ENCODE measurements at places on chromosomes 6 and 20.

DNA sequence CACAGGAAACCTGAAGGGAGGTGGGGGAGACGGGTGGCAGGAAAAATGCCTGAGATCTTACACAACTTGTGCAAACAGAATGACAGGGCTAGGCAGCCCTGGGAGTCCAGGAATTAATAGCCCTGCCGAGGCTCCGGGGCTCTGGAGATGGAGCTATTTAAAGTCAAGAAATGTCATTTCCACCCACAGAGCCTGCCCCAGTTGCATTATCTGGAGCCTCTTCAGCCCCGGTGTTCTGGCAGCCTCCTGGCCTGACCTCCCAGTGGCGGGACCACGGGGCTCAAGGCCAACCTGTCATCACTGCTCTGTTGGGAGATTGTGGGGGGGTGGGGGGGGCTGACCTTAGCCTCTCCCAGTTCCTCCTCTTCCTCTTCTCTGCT lies 28.5 kb upstream of the SCUBE3 start:
- DNase-seq: no peak

DNA sequence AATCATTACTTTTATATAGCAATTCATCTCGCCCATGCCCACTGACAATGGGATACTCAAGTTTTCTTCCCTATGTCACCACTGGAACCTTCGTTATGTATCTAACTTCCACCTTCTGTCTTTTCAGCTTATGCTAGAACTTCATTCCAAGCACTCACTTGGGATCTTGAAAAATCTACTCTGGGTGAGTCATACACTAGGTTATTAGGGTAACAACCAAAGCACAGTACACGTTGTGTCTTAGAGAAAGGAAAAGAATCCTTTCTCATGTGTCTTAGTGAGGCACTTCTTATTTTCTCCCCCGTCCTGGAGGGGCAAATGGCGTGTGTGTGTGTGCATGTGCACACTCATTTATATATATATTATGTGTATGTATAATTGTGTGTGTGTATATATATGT lies 18.3 kb upstream of the FAM162B start:
- no peak for DNase-seq

- DNase-seq: no peak
These were observed 233.2 kb upstream of the SYNDIG1 start for GRCh38 chr20:24236201-24236600.

DNA sequence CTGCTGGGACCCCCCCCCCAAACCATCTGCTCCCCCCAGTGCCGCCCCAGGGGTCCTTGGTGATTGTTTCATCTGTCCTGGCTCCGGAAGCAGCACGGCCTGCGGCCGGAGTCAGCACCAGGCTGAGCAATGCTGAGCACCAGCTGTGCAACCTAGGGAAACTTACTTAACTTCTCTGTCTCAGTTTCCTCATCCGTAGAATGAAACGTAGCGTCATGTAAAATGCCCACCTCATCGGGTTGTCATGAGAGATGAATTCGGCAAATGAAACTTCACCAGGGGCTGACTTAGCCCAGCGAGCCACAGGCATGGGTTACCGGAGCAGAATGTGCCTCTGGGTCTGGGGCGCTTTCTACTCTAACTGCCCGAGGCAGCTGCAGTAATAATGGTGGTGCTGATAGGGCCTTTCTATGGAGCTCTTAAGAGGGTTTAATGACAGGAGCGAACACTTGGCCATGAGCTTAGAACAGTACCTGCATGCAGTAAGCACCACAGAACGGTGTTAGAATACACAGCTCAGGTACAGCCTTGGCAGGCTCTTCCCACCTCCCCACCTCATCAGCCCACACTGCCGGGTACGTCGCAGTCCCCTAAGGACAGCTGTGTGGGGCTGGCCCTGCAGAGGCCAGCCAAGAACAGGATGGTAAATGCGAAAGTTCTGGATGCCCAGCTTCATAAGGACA lies 1.7 kb downstream of the THBS2 start:
- no peak for DNase-seq

DNA sequence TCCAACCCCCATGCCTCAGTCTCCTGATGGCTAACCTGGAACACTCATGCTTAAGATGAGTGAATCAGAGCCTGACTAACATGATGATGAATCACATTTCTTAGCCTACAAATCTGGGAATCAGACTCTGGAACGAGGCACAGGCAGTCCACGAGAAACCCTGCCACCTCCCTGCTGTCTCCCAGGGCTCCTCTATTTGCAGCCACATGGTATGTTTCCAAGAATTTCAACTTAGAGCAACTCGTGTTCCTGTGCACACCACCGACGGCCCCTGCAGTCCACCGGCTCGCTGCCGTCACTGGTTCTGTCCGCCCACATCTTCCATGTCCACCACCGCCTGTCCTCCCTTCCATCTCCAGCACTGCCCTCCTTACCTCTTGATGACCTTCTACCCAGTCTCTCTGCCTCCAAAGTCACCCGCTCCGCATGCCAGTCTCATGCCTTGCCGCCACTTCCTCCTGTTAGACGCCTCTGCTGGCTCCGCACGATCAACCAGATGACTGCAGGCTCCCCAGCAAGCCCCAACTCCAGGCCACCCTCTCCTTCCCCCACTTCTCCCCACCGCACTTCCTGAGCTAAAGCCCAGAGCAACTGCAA lies 87.6 kb downstream of the AGPAT4 start:
- no peak for DNase-seq

GRCh38 chr6:139917951-139918630 lies 543.6 kb upstream of the CITED2 start:
- DNase-seq: no peak

- no peak for DNase-seq
These were observed 157.9 kb upstream of the STXBP5 start for GRCh38 chr6:147046141-147046877.

- no peak for DNase-seq
These were observed 7.1 kb downstream of the MAP3K5 start for GRCh38 chr6:136784910-136785746.

- no peak for DNase-seq
These were observed 75.0 kb downstream of the CEP57L1 start for GRCh38 chr6:109170333-109170732.

DNA sequence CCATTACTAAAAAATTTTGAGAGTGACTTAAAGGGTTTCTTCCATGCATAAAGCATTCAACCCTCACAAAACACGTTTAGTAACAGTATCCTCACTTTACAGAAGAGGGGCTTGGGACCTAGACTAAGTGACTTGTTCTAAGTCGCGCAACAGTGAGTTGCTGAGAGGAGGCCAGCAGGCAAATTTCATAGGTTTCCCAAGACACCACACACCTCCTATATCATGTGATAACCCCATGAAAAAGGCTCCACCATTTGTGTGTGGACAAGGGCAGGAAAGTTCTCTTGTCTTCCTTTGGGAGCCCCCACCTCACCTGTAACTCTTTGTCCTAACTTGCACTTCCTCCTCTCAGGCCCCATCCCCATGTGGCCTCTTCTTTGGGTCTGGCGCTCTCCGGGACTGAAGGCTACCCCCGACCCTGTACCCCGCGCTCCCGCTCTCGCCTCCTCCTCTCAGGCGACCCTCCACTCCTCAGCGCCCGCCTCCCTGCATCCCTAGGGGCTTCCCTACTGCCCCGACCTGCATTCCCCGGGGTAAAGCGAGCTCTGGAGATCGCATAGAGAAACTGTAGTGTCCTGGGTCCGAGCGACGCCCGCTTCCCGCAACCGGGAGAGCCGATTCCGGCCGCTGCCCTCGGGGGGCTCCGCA lies 392 bp downstream of the PSMB8 start:
- DNase-seq: no peak

GRCh38 chr20:62621251-62622110 lies 20.8 kb upstream of the SLCO4A1 start:
- no peak for DNase-seq

DNA sequence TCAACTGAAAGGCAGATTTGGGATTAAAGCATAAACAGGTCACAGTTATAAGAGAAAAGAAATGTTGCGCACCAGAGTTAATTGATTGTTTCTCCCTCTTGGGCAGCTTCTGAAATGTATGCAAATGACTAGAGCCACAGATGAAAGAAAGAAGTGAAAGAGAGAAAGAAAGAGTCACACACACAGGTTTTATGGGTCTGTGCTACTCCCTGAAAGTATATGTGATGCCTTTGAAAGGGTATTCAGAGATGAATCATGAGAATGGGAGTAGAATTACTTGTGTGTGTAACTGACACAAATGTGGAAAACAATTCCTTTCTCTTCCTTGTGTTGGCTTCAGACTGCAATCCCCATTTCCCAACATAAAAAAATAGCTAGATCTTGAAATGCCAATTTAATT lies 196.9 kb downstream of the FOXA2 start:
- DNase-seq: no peak

GRCh38 chr6:144013486-144013909 lies 5.4 kb upstream of the PLAGL1 start:
- DNase-seq: peak; percentile 29

- DNase-seq: no peak
These were observed 81.5 kb downstream of the EDN1 start for GRCh38 chr6:12371641-12372146.

DNA sequence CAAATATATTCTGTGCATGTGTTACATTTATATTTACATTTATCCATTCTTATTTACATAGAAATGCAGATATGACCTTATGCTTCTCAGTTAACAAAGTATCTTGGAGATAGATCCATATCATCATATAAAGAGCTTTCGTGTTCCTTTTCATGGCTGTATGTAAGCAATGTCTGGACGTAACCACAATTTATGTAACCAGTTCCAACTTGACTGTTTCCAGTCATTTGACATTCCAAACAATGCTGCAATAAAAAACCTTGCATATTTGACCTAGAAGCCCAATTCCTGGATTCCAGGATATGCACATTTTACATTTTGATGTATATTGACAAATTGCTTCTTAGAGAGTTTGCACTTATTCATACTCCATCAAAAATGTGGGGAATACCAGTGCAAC lies 113.7 kb upstream of the F13A1 start:
- no peak for DNase-seq

- DNase-seq: no peak
These were observed 80.5 kb downstream of the SMPDL3A start for GRCh38 chr6:122869437-122870024.

DNA sequence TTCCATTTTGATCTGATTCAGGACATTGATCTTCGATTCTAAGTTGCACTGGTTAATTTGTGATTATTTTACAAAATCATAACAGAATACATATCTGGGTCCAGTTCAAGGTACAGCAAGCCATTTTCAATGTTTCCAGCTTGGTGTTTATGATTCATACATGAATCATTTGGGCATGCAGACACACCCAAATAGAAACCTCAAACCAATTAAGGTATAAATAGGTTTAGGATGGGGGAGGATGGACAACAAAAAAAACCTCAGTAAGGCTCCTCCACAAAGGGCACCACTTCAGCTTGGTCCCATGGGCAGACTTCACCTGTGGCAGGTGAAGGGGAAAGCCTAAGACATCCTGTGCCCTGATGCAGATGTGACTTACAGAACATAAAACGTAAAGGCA lies 192.7 kb downstream of the KHDC1L start:
- DNase-seq: no peak

- DNase-seq: no peak
These were observed 46.8 kb downstream of the FARS2 start for GRCh38 chr6:5308066-5308465.

- DNase-seq: no peak
These were observed 26.7 kb downstream of the ARFGEF3 start for GRCh38 chr6:138188278-138188941.

Measured in right kidney (tissue), 9 donors.